ENCODE measurements at places on chromosomes 6 and 20.

DNA sequence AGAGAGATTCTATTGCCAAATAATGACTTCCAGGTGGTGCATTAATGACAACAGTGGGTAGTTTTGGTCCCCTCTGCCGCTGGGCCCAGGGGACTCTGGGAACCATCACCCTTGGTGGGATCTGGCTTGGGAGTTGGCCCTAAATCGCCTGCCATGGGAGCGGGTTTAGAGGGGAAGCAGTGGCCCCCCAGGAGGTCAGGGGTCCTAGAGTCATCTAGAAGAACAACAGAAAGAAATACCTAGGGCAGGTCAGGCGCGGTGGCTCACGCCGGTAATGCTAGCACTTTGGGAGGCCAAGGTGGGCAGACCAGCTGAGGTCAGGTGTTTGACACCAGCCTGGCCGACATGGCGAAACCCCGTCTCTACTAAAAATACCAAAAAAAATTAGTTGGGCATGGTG is 17.8 kb upstream of the ARFGEF2 start:
- no peak for DNase-seq

GRCh38 chr20:48949304-48950170 is 28.0 kb downstream of the ARFGEF2 start:
- DNase-seq = no peak

GRCh38 chr6:163760860-163761259 is 346.3 kb downstream of the QKI start:
- peak; percentile 18 for DNase-seq

- DNase-seq = no peak
These were observed 64.6 kb upstream of the RSPO3 start for GRCh38 chr6:127053875-127054235.

GRCh38 chr6:69895396-69895795 is 29.0 kb downstream of the COL19A1 start:
- DNase-seq = no peak

DNA sequence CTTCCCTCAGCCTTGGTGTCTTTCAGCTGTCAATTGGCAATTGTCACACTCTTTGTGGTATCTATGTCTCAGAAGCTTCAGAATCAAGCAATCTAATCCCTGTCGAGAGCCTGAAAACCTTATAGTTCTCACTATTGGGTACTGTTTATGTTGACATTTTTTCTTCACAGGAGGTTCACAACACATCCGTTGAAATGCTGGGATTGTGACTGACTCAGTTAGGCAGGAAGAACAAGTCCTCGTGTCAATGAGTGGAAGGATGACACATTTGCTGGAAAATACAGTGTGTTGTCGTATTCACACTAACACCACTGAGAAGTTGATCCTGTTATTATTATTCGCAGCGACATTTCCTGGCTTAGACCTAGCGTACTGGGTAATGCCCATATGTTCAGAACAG is 163.9 kb upstream of the CITED2 start:
- no peak for DNase-seq

GRCh38 chr20:44756011-44756688 is 10.5 kb downstream of the KCNK15 start:
- no peak for DNase-seq

GRCh38 chr20:47758517-47759450 is 26.5 kb downstream of the SULF2 start:
- no peak for DNase-seq

- DNase-seq = peak; percentile 71
These were observed 8.7 kb upstream of the MYBL2 start for GRCh38 chr20:43658069-43658722.

- DNase-seq = no peak
These were observed 103.1 kb upstream of the POPDC3 start for GRCh38 chr6:105282631-105283585.

- DNase-seq = no peak
These were observed 173.0 kb upstream of the JAG1 start for GRCh38 chr20:10846766-10847165.

- no peak for DNase-seq
These were observed 101.0 kb upstream of the EEF1E1 start for GRCh38 chr6:8203337-8203736.

DNA sequence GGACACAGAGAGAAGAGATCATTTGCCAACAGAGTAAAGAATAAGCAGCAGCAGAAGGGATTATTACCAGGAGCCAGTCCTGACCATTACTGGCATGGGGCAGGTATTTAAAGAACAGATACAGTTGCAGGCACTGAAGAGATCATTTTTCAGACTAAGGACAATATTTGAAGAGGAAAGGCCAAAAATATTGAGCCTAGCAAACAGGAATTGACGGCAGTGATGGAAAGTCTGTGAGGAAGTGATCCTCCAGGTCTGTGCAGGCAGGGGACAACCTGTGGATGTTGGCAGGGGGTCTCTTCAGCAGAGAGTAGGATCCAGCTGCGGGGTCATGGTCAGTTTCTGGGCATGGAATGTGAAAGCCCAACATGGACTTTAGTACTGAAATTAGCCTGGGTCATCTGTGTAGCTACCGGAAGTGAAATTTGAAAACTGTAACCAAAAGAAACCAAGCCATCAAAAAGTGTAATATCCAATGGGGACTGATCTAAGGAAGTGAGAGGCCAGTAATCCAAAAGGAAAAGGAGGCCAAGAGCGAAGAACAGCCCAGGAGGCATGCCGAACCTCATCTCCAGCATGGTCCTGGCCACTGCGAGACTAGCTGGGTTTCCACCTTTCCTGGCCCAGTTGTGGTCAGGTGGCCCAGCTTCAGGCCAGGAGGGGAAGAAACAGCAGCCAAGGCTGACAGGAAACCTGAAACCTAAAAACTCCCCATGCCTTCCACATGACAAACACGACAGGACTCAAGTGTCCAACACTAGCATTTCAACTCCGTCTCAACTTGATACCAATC is 115.1 kb upstream of the TNFAIP3 start:
- DNase-seq = no peak

- DNase-seq = no peak
These were observed 26.9 kb downstream of the PCNA start for GRCh38 chr20:5092765-5093339.

DNA sequence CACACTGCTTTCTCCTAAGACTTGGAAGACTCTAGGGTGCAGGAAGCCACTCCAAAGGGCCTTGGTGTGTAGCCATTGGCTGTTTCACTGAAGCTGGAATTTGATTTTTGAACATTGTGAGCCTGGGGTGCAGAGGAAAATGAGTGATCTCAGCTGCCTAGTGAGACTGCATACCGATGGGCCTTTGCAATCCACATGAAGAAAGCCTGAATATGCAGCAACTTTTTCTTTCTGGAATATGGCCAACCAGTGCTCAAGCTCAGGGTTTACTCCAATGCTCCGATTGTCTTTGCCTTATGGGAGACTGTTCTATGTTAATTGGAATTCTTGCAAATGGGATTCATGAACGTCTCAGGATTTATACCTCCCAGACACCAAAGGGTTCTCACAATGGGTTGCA is 242.6 kb downstream of the DOK5 start:
- DNase-seq = no peak

Data from RCC 7860 (cell line).